ENCODE measurements at places on chromosomes 6 and 20. TPM values are rescaled to one million over a fixed set of nuclear protein-coding genes. Genes with fewer than 3 reads are reported as not detected.

DNA sequence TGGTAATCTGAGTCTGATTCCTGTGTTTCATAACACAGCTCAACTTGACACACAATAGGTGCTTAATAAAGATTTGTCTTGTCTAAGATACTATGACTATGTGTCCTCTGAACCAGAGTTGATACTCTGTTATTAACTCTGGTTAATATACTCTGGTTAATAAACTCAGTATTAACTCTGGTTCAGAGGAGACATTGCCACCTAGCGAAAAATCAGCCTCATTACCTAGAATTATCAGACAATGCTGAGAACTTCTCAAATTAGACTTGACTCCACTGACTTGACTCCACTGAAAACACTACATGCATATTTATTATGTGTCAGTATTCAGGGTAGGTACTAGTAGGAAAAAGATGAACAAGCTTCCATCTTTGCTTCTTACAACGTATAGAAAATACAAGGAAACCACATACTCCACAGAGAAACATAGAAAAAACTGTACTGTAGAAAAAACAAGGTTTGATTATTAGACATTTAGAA, 73.9 kb downstream of the AHI1 start:
- H3K4me1 ChIP-seq: no peaks in the 10 kb centered on the region
- no peak for DNase-seq
- no peak overlapping the region for H3K27ac ChIP-seq
- H3K4me3 ChIP-seq: no peak overlapping the region
- H3K36me3 ChIP-seq: peaks cover 9% of the 10 kb centered on the region

- H3K36me3 ChIP-seq: no peaks in the 10 kb centered on the region
- no peak for DNase-seq
- no peaks in the 10 kb centered on the region for H3K27me3 ChIP-seq
- H3K4me3 ChIP-seq: no peak overlapping the region
Measured at GRCh38 chr20:19709635-19710335, 48.3 kb upstream of the RIN2 start.

GRCh38 chr6:169816975-169817374, 65.6 kb downstream of the ERMARD start:
- no peaks in the 10 kb centered on the region for H3K27me3 ChIP-seq
- no peaks in the 10 kb centered on the region for H3K4me1 ChIP-seq
- no peak overlapping the region for H3K4me3 ChIP-seq
- H3K36me3 ChIP-seq: no peaks in the 10 kb centered on the region

GRCh38 chr6:129486327-129486726, 223.7 kb downstream of the ARHGAP18 start:
- H3K4me3 ChIP-seq: no peak overlapping the region
- H3K4me1 ChIP-seq: peaks cover 13% of the 10 kb centered on the region
- no peaks in the 10 kb centered on the region for H3K36me3 ChIP-seq
- H3K27ac ChIP-seq: no peak overlapping the region

DNA sequence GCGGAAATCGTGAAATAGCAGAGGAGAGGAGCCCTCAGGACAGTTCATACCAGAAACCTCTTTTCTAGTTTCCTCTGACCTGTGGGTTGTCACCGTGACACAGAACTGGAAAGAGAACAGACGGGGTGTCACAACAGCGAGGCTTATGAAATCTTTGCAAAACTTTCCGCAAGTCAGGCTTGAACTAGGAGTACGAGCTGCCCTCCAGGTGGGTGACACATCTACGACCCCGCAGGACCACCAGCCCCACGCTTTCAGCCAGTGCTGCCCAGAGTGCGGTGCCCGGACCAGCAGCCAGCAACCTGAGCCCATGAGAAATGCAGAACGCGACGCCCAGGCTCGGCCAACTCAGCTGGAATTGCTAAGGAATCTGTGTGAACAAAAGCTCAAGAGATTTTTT, 30.8 kb downstream of the WRNIP1 start:
- no peaks in the 10 kb centered on the region for H3K36me3 ChIP-seq
- no peak overlapping the region for H3K4me3 ChIP-seq
- no peak for DNase-seq
- no peak overlapping the region for H3K27ac ChIP-seq
- H3K27me3 ChIP-seq: no peaks in the 10 kb centered on the region
- peaks cover 19% of the 10 kb centered on the region for H3K4me1 ChIP-seq

DNA sequence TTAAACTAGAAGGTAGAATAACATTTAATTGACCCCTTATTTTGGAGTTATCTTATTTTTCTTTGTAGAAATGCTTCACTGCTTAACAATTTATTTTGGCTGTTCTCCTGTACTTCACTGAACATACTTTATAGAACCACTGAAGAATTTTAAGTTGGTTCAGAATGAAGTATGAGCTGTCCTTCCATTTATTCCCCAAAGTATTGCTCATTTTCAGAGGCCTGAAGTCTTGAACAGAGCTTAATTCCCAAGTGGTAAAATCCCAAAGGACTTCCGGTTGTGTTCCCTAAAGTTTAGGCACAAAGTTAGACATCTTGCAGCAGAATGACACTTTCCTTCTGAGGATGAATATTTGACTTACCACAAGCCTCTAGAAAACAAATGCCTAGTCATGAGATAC, 233.3 kb downstream of the TINAG start:
- H3K27me3 ChIP-seq: no peaks in the 10 kb centered on the region
- no peak for DNase-seq
- no peaks in the 10 kb centered on the region for H3K4me1 ChIP-seq
- no peak overlapping the region for H3K27ac ChIP-seq
- no peaks in the 10 kb centered on the region for H3K36me3 ChIP-seq

DNA sequence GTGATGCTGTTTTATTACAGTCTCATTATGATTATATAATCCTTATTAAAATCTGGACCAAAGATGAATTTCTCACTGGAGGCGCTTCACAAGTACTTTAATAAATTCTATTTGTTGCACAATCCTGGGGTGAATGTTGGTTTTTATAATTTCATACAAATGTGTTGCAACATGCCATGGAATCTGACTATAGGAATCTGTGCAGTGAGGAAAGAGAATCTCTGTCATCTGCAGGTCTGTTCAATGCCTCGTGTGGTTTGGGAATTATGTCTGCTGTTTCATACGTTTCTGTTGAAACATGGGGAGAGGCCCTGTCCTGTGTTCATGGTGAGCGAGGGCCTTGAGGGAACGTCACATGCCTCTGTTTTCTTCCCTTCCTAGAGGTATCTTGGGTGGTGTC, 277.3 kb downstream of the CDH4 start:
- no peaks in the 10 kb centered on the region for H3K36me3 ChIP-seq
- no peak overlapping the region for H3K4me3 ChIP-seq
- H3K27ac ChIP-seq: no peak overlapping the region

DNA sequence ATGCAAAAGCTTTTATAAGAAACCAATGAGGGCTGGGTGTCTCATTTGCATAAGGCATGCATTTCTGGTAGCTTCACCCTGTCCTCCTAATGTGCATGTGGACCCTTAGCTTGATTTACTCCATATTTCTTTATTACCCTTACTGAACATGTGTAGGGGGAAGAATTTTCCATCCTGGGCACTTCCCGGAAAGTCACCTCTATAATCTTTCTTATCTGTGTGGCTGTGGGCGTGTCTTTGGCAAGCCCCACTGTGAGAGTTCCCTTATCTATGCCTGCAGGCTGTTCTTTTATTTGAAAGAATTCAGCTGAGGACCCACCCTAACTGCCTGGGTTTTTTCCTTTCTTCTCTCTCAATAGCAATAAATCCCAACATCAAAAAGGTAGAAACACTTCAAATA, 627.8 kb downstream of the DOK5 start:
- DNase-seq: no peak
- no peak overlapping the region for H3K27ac ChIP-seq
- H3K4me3 ChIP-seq: no peak overlapping the region
- H3K27me3 ChIP-seq: no peaks in the 10 kb centered on the region

- no peaks in the 10 kb centered on the region for H3K36me3 ChIP-seq
- no peaks in the 10 kb centered on the region for H3K27me3 ChIP-seq
- H3K4me1 ChIP-seq: peaks cover 4% of the 10 kb centered on the region
- no peak overlapping the region for H3K4me3 ChIP-seq
- H3K27ac ChIP-seq: no peak overlapping the region
- DNase-seq: no peak
Measured at GRCh38 chr6:35518566-35519312, 6.0 kb upstream of the TULP1 start.

GRCh38 chr20:49712996-49713752, 504 bp downstream of the B4GALT5 start:
- H3K27ac ChIP-seq: peak overlapping the region; percentile 95
- no peaks in the 10 kb centered on the region for H3K27me3 ChIP-seq
- peak overlapping the region; percentile 97 for H3K4me3 ChIP-seq
- no peaks in the 10 kb centered on the region for H3K36me3 ChIP-seq
- H3K4me1 ChIP-seq: peaks cover 69% of the 10 kb centered on the region
- no peak for DNase-seq

- H3K4me1 ChIP-seq: peaks cover 13% of the 10 kb centered on the region
- peak overlapping the region; percentile 26 for H3K27ac ChIP-seq
- H3K27me3 ChIP-seq: no peaks in the 10 kb centered on the region
- no peak for DNase-seq
- H3K4me3 ChIP-seq: no peak overlapping the region
Measured at GRCh38 chr6:15375638-15376290, 129.9 kb downstream of the JARID2 start.

DNA sequence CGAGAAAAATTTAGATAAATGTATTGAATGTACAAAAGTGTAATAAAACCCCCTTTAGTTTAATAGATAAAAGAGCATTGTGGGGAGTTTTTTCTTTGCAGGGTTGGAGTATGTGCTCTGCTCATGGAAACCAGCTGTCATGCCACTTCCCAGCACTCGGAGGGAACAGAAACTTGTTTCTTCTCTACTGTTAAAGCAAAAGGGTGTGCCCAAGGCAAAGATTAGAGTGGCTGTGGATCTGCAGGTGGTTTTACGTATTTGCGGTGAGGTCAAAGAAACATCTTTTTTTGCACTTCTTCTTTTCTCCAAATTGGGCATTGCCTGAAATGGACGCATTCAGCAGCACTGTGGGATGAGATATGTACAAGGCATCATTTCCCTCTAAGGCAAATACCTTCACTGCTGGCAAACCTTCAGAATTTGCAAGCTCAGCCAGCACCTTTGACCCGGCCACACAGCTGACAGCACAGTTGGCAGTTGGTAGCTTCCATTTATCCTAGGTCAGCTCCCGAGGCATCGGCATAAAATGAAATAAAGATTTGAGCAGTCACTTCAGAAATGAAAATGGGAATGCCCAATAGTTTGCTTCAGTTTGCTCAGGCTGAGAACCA, 178.4 kb upstream of the EYA4 start:
- DNase-seq: no peak
- H3K36me3 ChIP-seq: no peaks in the 10 kb centered on the region
- no peaks in the 10 kb centered on the region for H3K27me3 ChIP-seq
- no peak overlapping the region for H3K27ac ChIP-seq
- H3K4me3 ChIP-seq: no peak overlapping the region
- H3K4me1 ChIP-seq: no peaks in the 10 kb centered on the region

GRCh38 chr20:37265152-37265551, 3.5 kb upstream of the GHRH start:
- no peak for DNase-seq
- H3K4me3 ChIP-seq: no peak overlapping the region
- H3K4me1 ChIP-seq: no peaks in the 10 kb centered on the region
- no peak overlapping the region for H3K27ac ChIP-seq

GRCh38 chr20:42336576-42336975, 718.4 kb upstream of the CHD6 start:
- H3K4me1 ChIP-seq: no peaks in the 10 kb centered on the region
- no peaks in the 10 kb centered on the region for H3K36me3 ChIP-seq
- no peak for DNase-seq
- H3K27ac ChIP-seq: no peak overlapping the region

- no peak for DNase-seq
- H3K36me3 ChIP-seq: no peaks in the 10 kb centered on the region
- peak overlapping the region; percentile 37 for H3K27ac ChIP-seq
- H3K4me1 ChIP-seq: peaks cover 42% of the 10 kb centered on the region
Measured at GRCh38 chr20:11204926-11205768, 531.3 kb upstream of the JAG1 start.

GRCh38 chr6:131646249-131646670, 9.2 kb downstream of the ENPP3 start:
- H3K4me1 ChIP-seq: no peaks in the 10 kb centered on the region
- no peaks in the 10 kb centered on the region for H3K36me3 ChIP-seq
- DNase-seq: no peak
- no peak overlapping the region for H3K27ac ChIP-seq

DNA sequence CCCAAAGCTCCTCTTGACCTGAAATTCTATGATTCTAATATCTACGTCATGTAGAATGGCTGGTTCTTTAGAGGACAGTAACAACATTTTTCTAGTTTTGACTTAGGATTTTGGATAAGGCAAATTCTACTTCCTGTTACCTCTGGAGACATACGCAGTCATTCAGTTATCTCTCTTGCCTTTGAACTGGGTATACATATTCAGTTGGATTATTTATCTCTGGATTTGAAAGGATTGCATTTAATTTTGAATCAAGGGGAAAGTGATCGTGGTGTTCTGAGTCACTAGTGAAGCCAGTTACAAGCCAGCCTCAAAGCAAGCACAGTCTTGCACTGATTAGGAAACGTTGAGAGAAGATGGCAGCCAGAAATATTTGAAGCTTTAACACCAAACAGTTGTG, 35.3 kb upstream of the BCAS1 start:
- H3K4me3 ChIP-seq: no peak overlapping the region
- H3K4me1 ChIP-seq: peaks cover 61% of the 10 kb centered on the region
- no peaks in the 10 kb centered on the region for H3K27me3 ChIP-seq
- no peak for DNase-seq
- peak overlapping the region; percentile 59 for H3K27ac ChIP-seq

DNA sequence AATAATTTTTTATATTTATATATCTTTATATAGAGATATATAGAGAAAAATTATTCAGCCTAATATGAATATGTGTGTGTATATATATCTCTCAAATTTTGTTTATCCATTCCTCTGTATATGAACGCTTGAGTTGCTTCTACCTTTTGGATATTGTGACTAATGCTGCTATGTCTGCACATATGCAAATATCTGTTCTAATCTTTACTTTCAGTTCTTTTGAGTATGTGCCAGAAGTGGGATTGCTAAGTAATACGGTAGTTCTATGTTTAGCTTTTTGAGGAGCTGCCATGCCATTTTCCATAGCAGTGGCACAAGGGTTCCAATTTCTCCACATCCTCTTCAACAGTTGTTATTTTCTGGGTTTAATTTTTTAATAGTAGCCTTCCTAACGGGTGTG, 72.8 kb upstream of the CEP85L start:
- no peaks in the 10 kb centered on the region for H3K27me3 ChIP-seq
- no peak for DNase-seq
- H3K36me3 ChIP-seq: no peaks in the 10 kb centered on the region
- H3K27ac ChIP-seq: no peak overlapping the region

DNA sequence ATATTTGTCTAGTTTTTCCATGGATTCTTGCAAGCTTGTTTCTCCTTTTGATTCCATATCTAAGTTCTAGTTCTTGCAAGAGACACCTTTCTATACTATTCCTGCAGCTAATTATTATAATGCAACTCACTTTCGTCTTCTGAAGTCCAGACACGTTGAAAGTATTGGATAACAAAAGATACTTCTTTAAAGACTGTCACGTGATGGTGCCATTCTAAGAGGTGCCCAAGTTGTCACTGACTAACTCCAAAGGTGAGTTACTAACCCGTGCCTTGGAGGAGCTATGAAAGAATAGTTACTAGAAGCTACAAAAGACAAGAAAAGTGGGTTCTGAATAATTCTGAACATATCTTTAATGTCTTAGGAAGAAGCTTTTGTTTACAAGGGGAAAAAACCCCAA, 322.6 kb downstream of the HDGFL1 start:
- DNase-seq: no peak
- no peaks in the 10 kb centered on the region for H3K36me3 ChIP-seq
- H3K4me1 ChIP-seq: peaks cover 25% of the 10 kb centered on the region
- H3K27me3 ChIP-seq: no peaks in the 10 kb centered on the region
- H3K4me3 ChIP-seq: no peak overlapping the region

Gene OR2J3
- not detected for total RNA-seq

Gene ZBTB12
- 1.1 TPM for total RNA-seq

Gene IMPG1
- not detected for total RNA-seq

Gene POU3F2
- not detected for total RNA-seq

Gene FOXF2
- total RNA-seq: 2.2 TPM

Gene CASS4
- 0.53 TPM for total RNA-seq

Gene MLN
- not detected for total RNA-seq

Data from esophagus squamous epithelium (tissue), 5 donors.